Muscle of back (tissue), 13 donors: ENCODE measurements at places on chromosomes 7 and 10.

DNA sequence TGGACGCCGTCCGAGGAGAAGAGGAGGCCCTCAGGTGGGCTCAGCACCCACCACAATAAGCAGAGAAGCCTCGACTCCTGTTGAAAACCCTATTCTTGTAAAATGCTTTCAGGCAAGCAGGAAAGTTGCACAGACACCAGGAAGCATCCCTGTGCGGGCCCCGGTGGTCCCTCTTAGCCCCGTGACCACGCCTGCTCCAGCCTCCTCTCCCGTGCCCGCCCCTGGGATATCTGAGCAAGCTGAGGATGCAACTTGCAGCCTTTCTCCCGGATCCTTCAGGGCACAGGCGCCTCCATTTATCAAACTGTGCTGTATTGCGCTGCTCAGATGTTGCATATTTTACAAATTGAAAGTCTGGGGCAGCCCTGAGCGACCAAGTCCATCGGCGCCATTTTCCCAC lies 72.7 kb downstream of the CFAP46 start:
- no peak for DNase-seq

GRCh38 chr10:42949287-42949686 lies 127.6 kb upstream of the RET start:
- DNase-seq: no peak

- DNase-seq: no peak
Observed at GRCh38 chr7:137142376-137142775, 201.2 kb downstream of the PTN start.

DNA sequence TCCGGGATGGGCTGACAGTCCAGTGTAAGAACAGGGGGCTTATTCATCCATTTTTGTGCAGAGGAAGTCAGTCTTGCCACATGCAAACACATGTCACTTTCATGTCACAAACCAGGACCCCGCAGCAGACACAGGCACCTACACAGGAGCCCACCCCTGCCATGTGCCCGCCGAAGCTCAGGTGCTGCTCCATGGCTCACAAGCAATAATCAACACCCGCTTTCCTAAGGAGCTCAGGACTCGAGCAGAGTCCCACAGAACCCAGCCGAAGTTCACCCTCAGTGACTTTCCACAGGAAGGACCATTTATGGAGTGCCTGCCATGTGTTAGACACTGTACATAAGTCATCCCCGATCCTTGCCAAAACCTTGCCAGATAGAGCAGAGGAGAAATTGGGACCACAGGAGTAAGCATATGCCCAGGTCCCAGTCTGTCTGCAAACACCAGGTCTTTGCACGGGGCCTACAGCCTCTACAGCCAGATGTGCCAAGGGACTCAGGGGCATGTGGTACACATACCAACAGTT lies 99.4 kb downstream of the EBF3 start:
- DNase-seq: no peak

GRCh38 chr10:96683710-96684109 lies 36.6 kb downstream of the PIK3AP1 start:
- DNase-seq: no peak

GRCh38 chr10:96402417-96403305 lies 43.9 kb upstream of the OPALIN start:
- no peak for DNase-seq

GRCh38 chr7:93115796-93116195 lies 2.0 kb downstream of the SAMD9 start:
- DNase-seq: no peak

GRCh38 chr10:120794390-120794789 lies 56.8 kb upstream of the WDR11 start:
- DNase-seq: no peak

DNA sequence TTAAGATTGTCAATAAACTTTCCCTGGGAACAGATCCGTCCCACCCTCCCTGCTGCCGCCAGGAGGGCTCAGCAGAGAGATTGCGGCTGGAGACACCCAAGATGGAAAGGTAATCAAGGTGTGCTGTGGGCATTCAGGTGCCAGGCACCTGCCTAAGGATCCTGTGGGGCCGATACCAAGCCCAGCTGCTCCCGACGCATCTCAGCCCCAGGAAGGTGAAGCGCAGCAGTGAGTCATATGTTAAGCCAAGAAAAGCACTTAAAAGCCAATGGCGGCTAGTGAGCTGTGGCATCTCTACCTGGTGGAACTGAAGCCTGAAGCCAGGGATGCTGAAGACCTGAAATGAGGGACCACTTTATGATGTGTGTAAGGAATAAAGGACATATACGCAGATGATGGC lies 6.1 kb downstream of the WDR86 start:
- no peak for DNase-seq

GRCh38 chr7:112162142-112162766 lies 43.9 kb downstream of the DOCK4 start:
- DNase-seq: no peak

GRCh38 chr7:105429746-105430612 lies 41.3 kb upstream of the SRPK2 start:
- DNase-seq: peak; percentile 46

- no peak for DNase-seq
Observed at GRCh38 chr7:73773700-73774517, 3.8 kb upstream of the CLDN3 start.

DNA sequence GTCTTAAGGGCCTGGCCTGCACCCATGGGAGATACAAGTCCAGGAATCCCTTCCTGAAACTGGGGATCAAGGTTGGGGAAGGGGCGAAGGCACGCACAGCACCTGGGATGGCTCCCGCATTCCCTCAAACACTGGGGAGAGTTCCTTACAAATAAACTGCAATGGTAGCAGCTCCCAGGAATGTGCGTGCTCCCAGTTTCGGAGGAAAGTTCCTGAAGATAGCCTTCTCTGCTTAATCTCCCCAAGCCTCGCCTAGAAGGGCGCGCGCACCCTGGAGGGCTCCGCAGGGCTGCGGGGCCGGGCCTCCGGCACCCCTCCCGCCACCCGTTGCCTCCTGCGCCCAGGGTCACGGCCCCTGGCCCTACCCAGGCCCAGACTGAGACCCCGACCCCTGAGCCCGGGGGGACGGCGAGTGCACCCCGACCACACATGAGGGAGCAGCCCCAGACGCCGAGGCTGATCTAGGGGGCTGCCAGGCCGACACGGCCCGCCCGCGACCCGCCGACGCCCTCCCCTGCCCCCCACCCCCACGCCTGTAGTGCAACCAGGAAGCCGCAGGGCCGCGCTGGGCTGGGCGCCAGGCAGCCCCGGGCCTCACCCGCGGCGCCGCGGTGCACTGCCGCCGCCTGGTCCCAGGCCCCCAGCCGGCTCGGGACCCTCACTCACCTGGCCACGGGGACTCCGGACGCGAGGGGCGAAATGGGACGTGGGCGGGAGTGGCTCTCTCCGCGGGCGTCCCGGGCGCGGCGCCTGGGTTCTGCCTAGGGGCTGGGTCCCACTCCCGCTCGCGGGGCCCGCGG lies 460 bp downstream of the ANXA11 start:
- peak; percentile 84 for DNase-seq

GRCh38 chr7:80370587-80370986 lies 141.3 kb downstream of the GNAT3 start:
- no peak for DNase-seq

DNA sequence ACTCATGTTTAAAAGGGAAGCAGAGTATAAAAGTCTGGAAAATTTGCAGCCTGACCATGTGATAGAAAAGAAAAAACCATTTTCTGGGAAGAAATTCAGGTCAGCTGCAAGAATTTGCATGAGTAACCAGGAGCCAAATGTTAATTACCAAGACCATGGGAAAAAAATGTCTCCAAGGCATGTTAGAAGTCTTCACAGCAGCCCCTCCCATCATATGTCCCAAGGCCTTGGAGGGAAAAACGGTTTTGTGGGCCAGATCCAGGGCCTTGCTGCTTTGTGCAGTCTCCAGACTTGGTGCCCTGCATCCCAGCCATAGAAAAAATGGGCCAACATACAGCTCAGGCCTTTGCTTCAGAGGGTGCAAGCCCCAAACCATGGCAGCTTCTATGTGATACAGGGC lies 1019.6 kb upstream of the SORCS1 start:
- DNase-seq: peak; percentile 39

DNA sequence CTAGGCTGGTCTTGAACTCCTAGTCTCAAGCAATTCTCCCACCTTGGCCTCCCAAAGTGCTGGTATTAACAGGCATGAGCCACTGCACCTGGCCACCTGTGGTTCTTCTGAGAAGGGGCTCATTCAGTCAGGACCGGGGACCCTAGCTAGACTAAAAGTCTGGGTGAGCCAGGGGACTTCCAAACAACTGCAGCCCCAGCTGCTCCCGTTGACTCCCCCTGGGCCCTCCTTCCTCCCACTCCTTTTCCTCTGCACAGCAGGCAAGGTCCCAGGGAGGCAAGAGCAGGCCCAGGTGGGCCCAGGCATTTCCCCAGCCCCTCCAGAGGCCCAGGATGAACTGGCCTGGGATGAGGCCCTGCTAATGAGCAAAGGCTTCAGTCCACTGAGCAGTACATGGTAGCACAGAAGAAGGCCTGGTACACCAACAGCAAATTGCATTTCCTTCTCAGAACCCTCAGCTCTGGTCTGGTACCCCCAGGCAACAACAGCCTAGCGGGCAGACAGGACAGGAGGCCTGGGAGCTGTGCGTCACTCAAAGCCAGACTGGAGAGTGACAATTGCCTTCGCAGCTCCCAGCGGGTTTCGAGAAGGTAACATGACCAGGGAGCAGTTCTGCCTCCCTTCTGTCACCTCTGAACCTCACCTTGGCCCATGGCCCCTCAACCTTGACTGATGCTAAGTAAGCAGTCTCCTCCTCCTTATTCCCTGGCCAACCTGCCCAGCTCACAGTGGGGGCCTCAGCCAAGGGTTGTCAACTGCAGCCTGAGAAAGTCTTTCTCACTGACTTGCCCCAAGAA lies 30.7 kb upstream of the HSPA12A start:
- DNase-seq: no peak

GRCh38 chr7:115015619-115016018 lies 93.7 kb downstream of the MDFIC start:
- DNase-seq: no peak

DNA sequence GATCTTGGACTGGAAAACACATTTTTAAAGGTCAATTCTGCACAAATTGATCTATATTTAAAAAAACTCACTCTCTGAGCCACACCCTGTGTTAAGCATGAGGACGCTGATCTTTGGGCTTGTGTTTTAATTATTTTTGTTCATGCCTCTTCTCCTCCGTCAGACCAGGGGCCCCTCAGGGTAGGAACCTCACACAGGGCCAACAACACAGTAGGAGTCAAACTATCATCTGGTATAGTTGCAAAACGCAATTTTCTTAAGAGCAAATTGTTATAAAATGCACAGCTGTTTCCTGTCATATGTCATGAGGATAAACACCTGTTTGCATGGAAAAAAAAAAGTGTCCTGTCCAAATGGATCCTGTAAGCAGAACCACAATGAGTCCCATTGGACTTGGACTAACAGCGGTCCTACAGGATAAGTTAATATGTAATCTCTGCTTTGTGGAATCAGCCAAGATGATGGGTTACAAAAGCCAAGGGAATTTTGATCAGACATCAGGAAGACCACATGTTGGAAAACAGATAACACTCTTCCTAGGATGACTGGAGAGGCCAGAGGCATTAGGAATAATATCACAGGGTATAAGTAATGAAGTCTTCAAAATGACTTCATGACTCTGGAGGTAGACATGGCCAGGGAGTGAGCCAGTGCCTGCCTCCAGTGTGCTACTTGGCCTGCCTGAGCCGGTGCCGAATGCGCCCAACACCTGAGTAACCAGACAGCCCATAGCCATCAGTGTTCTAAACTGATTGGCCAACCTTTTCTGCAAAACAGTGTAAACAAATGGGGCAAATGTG lies 184.9 kb upstream of the ADCY1 start:
- peak; percentile 81 for DNase-seq

- no peak for DNase-seq
Observed at GRCh38 chr7:66669088-66669487, 40.4 kb downstream of the KCTD7 start.

DNA sequence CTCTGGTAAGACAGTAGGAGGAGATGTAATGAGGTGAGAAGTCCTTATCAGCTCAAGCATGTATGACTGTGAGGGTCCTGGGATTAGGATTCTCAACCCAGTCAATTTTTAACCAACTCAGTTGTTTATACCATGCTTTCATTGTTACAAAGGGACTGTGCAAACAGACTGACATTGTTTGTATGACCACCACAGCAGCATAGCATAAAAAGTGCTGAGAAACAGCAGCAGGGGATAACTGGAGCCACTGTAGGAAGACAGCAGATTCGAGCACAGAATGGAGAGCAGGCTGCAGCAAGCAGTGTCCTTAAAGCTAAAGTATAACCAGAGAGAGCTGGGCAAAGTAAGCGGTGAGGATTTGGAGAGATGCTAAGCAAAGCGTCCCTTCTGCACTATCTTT lies 829.5 kb downstream of the REEP3 start:
- DNase-seq: no peak

DNA sequence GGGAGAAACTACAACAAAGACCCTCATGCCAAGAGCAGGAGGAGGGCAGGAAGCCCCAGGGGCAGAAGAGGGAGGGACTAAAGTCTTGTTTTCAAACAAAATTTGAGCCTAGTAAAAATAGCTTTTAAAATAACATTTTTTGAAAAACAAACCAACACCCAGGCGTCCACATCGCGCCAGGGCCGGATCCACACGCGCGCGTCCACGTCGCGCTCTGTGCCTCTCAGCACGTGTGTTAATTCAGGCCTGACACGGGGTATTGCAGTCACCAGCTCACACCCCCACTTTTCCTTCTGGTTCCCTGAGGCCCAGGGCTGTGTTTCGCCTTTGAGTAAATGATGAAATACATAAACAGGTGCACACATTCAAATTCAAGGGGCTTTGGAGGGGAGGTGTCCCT lies 196.2 kb downstream of the TCERG1L start:
- DNase-seq: no peak

- peak; percentile 61 for DNase-seq
Observed at GRCh38 chr10:3043512-3044368, 23.6 kb upstream of the PFKP start.

DNA sequence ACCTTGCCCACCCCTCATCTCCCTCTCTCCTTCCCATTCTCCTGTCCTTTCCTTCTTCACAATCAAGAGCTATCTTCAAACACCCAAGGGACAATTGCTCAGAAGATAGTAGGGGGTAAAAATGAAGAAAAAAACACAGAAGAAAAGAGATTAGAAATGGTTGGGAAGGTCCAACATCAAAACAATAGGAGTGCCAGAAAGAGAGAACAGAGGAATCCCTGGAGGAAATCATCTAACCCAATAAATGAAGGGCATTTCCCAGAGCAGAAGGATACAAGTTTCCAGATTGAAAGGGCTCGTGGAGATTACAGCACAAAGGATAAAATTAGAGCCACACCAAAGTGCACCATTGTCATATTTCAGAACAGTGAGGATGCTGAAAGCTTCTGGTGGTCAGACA lies 145.6 kb downstream of the OAT start:
- no peak for DNase-seq

DNA sequence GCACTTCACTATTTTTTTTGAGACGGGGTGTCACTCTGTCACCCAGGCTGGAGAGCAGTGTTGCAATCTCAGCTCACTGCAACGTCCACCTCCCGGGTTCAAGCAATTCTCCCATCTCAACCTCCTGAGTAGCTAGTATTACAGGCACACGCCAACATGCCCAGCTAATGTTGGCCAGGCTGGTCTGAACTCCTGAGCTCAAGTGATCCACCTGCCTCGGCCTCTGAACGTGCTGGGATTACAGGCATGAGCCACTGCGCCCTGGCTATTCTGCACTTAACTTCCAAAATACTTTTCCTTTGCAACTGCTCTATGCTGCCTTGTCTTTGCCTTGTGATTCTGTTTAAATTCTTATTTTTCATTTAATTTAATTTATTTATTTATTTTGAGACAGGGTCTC lies 67.0 kb upstream of the ZNF479 start:
- no peak for DNase-seq

GRCh38 chr7:32036557-32036956 lies 33.6 kb downstream of the PDE1C start:
- no peak for DNase-seq

- no peak for DNase-seq
Observed at GRCh38 chr10:49526619-49527018, 12.3 kb downstream of the ERCC6 start.

- no peak for DNase-seq
Observed at GRCh38 chr10:131083915-131084790, 227.4 kb downstream of the TCERG1L start.
